ENCODE measurements at places on chromosomes 1 and 21. TPM values are rescaled to one million over a fixed set of nuclear protein-coding genes. Genes with fewer than 3 reads are reported as not detected.

LAPTM5 gene
- 65.0 TPM for total RNA-seq

LPAR3 gene
- 0.36 TPM for total RNA-seq

MEX3A gene
- 1.2 TPM for total RNA-seq

DNA sequence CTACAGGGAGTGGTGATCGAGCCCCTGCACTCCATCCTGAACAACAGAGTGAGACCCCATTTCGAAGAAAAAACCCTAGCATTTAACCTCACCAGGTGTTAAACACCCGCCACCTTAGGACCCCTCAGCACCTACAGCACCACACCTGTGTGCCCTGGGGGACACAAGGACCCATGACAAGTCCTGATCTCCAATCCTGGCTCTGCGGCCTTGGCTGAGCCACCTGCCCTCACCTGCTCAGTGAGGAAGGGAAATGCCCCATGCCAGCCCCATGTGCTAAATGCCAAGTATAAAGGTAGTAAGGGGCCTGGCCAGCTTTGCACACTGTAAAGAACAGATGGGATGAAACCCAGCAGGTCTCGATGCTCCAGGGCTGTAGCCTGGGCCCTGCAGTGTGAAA is 11.1 kb downstream of the MRTO4 start:
- DNase-seq = no peak

GRCh38 chr21:43861706-43862105 is 3.3 kb upstream of the AGPAT3 start:
- DNase-seq = no peak

- no peak for DNase-seq
These were observed 77.7 kb downstream of the PCNX2 start for GRCh38 chr1:233217832-233218231.

DNA sequence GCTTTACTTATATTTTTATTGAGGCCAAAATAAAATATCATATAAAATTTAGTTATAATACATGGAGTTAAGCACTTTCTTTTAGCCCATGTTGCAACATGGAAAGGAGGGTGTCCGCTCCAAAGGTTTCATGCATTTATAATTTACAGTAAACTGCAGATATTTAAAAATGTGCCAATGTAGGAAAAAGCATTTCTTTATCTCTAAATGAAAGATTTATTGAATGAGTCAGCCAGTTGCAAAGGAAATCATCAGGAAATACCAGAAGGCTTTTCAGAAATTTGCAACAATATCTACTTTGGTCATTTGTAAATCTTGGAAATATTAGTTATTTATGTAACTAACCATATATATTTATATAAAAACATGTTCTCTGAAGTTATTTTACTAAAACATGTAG is 12.1 kb downstream of the ATP6V1G3 start:
- no peak for DNase-seq

GRCh38 chr21:35948982-35949381 is 111.3 kb downstream of the SETD4 start:
- no peak for DNase-seq

- no peak for DNase-seq
These were observed 25.2 kb upstream of the RCAN1 start for GRCh38 chr21:34639882-34640788.

GRCh38 chr1:84877592-84877991 is 15.4 kb downstream of the LPAR3 start:
- DNase-seq = no peak
